NCI-H345 (cell line): ENCODE measurements at places on chromosomes 3 and 15.

DNA sequence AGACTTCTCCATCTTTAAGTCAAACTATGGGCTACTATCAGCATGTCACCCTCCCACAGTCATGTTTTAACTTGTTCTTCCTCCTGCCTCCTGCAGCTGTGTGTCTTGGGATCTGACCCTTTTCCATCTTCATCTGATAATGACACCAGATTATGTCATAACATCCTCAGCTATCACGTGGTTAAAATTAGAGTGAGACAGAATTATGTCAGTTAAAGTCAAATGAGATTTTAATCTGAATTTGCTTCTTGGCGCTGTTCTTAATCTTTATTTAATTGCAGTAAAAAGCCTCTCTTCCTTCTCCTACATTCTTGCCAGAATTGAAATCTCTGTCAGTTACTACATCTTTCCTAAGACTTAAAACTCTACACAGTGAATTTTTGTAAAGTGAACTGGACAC is 107.2 kb downstream of the ARPP21 start:
- no peak for DNase-seq

DNA sequence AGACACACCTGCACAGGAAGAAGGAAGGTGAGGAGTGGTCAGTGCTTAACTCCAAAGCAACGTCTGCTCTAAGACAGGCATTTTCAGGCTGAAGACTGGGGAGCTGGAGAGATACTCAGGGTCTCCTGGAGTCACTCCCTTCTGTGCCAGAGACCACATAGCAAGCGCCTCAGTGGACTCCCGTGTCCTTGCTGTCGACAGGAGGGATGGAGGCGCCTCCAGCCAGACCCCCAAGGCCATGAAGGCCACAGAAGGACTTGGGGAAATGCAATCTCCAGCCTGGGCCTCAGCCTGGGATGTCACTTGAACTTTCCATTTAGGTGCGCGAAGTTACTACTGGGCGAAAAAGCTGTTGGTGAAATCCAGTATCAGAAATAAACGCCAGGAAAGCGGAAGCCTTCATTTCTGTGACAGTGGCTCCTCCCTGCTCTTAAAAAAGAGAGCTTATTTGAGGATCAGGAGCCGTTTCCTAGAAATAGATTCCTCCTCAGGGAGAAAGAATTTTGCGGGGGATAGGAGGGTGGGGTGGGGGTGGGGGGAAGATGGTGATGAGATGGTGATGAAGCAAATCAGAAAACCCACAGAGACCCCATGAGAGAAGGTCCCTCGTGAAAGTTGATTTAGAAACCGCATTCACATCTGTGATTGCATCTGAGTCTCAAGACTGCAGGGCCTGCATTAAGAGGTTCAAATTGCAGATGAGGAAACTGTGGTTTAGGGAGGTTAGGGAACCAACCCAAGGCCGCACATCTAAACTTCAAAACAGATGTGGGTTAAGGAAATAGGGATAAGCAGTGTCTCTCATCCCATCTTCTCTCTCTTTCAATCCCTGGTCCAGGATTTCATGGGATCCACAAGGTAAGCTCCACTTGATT is 78.8 kb downstream of the ATP2B2 start:
- DNase-seq, result no peak

DNA sequence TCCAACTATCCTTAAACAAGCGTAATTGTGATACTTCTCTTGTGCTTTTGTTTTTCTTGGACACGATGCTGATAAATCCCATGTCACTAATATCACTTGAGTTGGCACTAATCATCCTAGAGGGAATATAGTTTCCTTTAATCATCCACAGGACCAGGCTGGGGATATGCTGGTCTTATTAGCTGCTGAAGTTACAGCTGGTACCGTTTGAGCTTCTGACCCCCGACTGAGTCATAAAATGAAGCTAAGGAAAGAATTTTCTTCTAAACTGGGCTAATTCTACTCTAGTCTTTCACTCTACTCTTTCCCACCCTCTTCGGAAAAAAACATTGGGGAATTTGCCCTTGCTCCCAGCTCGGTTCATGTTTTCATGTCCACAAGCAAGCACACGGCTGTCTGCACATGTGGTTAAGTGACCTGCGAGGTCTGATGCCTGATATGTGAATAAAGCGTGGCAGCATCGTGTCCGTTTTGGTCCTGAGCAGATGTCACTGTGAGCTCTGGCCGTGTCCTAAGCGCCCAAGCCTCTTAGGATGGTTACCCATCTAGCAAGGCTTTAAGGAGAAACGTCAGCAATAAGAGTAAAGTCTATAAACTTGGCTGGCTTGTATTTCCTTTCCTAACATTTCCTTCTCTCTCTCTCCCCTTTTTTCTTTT is 223.7 kb downstream of the ITPR1 start:
- DNase-seq, result no peak

DNA sequence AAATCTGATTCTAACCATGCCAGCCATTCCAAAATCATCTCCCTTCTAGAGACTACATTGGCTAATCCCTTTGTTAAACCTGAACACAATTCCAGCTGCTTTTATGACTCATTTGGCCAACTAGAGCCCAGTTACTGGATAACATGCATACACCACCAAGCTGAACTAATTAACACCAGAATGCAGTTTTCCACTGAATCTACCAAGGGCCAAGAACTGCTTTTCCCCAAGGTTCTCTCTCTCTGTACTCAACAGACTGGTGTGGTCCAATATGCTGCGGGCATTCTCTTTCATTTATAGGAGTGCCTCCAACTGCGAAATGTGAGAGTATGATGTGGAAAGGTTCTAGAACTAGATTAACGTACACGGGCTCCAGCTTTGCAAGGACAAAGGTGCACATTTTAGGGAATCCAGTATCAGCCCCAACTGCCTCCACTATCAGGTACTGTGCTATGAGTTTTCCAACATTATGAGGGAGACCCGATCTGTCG is 1.5 kb downstream of the CHSY1 start:
- no peak for DNase-seq

GRCh38 chr3:173735841-173736240 is 338.3 kb downstream of the NLGN1 start:
- no peak for DNase-seq

DNA sequence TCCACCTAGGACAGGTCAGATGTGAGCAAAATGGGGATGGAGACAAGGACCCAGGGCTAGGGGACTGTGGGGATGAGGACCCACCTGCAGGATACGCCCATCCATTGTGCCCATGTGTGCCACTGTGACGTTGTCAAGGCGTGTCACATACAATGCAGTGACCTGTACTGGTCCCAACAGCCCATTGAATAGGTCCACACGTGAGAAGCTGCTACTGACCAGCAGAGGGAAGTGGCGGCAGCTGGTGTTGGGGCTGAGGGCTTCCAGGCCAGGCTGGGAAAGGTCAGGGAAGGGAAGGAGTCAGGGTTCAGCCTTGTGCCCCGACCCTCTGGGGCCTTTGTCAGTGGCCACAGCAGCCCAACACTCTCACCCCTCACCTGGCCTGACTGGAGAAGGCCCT is 4.7 kb downstream of the MST1R start:
- DNase-seq, result no peak

DNA sequence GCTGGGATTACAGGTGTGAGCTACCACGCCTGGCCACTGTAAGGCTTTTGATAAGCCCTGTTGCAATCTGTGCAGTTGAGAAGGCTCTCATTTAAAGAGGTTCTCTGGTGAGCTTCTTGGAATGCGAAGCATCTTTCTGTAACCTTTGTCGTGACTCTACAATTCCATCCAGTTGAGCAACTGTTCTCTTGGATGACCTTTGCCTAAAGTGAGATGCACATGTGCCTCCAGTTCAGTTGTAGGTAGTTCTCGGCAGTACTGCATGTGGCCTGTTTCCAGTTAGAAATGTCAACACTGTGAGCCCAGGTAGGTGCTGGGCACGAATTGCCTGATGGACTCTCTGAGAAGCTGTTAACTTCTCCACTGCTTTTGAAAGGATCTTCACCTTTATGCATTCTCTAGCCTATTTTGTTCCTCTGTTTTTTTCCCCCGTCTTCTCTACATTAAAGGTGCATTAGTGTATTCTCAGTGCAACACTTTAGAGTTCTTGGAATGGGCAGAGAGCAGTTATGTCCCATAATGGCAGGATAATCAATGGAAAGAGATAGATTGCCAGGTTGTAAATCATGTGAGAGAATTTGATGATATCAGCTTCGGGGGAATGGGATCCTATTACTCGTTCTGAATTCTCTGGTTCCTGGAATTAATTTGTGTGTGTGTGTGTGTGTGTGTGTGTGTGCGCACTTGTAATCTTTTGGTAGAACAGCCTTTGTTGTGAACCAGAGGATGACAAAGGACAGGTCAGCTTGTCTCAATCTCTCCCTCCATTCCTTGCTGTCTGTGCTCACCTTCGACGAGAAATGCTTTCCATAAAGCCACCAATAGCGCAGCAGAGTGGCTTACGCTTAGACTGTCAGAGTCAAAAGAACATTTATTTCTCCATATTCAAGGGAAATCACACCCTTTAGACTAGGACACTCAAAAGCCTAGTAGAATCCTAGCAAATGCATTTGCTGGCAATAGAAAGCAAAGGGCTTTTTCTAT is 51.1 kb downstream of the PTPRG start:
- no peak for DNase-seq

DNA sequence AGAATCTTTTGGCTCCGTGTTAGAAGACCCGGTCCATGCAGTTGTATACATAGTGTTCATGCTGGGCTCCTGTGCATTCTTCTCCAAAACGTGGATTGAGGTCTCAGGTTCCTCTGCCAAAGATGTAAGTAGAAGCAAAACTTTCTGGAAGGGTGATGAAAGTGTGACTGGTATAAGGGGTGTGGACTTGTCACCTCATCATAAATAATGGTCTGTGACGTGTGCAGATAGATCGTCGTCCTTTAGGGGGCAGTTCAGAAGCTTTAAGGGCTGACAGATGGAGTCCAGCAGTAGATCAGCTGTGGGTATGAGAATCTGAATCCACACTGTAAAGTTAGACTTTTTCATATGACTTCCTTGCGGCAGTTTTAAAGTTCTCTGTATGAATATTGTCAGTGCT is 15.3 kb downstream of the SEC61A1 start:
- DNase-seq, result no peak

DNA sequence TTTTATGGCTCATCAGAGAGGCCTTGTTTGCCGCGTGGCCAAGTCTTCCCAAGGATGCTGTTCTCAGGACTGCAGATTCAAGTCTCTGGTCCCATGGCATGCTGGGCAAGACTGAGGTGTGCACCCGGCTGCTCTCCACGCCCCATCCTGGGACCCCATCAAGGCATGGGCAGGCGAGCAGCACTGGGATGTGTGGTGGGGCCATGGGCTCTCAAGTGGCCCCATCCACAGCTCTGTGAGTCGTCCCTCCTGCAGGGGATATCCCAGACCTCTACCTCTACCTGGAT is 13.1 kb upstream of the GP9 start:
- no peak for DNase-seq

GRCh38 chr3:43317461-43318316 is 31.3 kb downstream of the SNRK start:
- no peak for DNase-seq

DNA sequence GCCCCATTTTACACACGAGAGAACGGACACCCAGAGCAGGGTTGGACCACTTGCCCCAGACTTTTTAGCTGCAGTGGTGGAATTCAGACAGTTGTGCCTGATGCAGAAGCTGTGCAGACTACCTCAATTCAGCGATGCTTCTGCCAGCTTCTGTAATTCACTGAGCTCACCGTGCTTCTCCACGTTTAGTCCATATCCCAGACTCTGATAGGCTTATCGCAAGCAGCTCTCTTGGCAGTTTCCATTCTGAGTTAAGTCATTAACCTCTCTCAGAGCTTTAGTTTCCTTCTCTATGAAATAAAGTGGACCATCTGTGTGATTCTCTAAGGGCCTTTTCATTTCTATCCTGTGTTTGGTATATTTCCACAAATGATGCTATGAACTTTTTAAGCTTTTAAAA is 37.1 kb downstream of the ABHD17C start:
- DNase-seq, result no peak

DNA sequence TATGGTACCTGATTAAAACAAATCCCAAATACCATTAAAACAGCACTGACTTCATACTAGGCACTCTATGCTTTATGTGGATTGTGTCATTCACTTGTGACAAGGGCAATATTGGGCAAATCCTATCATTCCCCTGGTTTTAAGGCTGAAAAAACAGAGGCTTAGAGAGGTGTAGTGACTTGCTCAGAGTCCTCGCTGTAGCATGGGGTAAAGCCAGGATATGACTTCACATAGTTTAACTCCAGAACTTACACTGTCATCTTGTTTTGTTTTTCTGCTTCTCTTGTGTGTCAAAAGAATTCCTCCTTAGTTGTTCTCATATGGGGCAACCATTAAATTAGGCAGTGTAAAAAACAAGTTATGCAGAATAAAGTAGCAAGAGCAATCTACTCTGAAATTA is 40.3 kb upstream of the ICE2 start:
- no peak for DNase-seq

GRCh38 chr3:188000361-188000861 is 153.5 kb upstream of the LPP start:
- peak; percentile 90 for DNase-seq

- no peak for DNase-seq
Measured at GRCh38 chr15:42010434-42010833, 10.4 kb downstream of the PLA2G4E start.

GRCh38 chr15:38671675-38672254 is 107.2 kb upstream of the RASGRP1 start:
- no peak for DNase-seq

- DNase-seq, result no peak
Measured at GRCh38 chr3:10281951-10282350, 10.8 kb downstream of the GHRL start.

DNA sequence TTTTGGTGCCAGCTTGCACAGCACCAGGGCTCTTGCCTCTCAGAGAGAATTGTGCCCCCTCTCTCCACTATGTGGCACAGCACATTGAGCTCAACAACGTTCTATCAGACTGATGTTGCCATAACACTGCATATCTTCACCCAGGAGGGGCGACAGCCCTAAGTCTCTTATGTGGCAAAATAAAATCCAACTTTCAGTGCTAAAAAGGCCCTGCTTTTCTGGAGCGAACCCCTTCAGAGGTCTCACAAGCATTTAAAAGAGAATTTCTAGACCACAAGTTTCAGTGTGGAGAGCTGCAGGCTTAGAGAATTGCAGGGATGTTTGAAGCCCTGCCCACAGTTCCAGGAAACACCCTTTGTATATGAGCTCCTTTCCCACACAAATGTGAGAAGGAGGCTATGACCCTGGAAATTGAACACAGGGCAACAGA is 85.5 kb downstream of the LIPC start:
- no peak for DNase-seq

DNA sequence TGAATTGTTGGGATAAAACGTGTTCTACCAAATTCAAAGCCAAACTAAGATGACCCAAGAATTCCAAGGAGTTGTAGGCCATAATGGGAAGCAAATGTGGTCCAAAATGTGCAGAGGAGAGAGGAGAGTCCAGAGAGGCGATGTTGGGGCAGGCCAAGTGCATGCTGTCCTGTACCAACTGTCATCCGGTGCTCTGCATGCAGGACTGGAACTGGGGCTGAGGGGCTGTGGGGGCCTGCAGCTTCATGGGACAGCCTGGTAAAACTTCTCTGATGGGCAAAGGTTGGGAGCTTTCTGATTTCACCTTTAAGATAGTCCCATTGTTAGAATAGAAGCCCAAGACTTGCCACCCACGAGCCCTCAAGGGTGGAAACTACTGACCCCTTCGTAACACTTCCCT is 831.4 kb downstream of the AGBL1 start:
- no peak for DNase-seq

- no peak for DNase-seq
Measured at GRCh38 chr3:103184772-103185171, 750.0 kb downstream of the ZPLD1 start.
